ENCODE measurements at places on chromosomes 5 and 9.

GRCh38 chr5:113022661-113023060 lies 46.1 kb downstream of the DCP2 start:
- DNase-seq: no peak

GRCh38 chr9:89038382-89039103 lies 47.3 kb downstream of the S1PR3 start:
- no peak for DNase-seq

GRCh38 chr5:154047324-154047723 lies 8.6 kb downstream of the MFAP3 start:
- no peak for DNase-seq

DNA sequence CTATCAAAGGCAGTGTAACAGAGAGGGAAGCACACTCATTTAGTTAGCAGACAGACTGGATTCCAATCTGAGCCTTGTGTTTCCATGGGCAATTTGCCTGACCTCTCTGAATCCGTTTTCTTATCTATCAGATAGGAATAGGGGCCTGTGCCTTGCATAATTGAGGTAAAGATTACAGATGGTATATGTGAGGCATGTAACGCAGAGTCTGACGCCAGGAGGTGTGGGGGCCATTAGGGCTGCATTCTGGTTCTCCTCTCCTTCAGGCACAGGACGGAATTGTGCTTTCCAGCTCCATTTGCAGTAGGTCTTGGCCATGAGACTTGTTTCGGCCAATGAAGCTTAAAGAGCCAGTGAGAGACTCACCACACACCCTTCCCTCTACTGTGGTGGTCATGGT lies 97.6 kb downstream of the FRMD3 start:
- no peak for DNase-seq

DNA sequence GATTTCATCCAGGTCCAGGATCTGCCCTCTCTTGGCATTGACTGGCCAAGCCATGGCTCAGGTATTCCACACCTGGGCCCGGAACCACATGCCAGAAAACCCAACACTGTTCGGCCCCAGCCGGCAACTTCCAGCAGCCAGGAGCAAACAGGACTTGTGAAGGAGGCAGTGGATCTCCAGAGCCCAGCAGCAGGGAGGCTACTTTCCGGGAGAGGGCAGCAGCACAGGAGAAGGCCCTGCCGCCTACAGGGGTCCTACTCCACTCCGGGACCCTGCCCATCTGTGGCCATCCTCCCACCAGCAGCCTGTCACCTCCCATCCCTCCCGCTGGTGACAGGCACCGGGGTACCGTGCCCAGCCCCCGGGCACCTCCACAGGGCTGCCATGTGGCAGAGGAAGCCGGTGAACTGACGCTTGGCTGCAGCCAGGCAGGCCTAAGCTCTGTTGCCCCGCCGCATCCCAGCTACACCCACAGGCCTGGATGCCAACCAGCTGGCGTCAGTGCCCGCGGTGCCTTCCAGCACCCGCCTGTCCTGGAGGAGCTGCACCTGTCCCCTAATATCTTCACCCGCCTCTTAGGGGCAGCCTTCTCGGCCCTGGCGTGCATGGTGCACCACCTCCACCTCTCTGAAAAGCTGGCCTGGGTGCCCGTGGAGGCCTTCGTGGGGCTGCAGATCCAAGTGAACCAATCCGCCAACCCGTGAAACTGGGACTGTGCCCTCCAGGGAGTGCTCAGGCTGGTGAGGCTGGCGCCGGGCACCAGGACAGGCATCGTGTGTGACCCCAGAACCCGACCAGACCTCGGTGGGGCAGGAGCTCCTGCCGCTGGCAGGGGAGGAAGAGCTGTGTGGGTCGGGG lies 18.9 kb upstream of the SLC30A5 start:
- no peak for DNase-seq

GRCh38 chr5:116864157-116864837 lies 289.7 kb upstream of the SEMA6A start:
- DNase-seq: peak; percentile 6
